ENCODE measurements at places on chromosomes 4 and X. TPM values are rescaled to one million over a fixed set of nuclear protein-coding genes. Genes with fewer than 3 reads are reported as not detected.

GRCh38 chr4:56320293-56320692, 67.0 kb downstream of the AASDH start:
- no peak for DNase-seq
- no peak overlapping the region for H3K4me3 ChIP-seq
- H3K27ac ChIP-seq = no peak overlapping the region
- H3K36me3 ChIP-seq = no peaks in the 10 kb centered on the region
- H3K27me3 ChIP-seq = peaks cover 5% of the 10 kb centered on the region
- no peaks in the 10 kb centered on the region for H3K4me1 ChIP-seq

TRAM1L1 gene
- not detected for total RNA-seq

- H3K27me3 ChIP-seq = no peaks in the 10 kb centered on the region
- no peak overlapping the region for H3K27ac ChIP-seq
- no peak for DNase-seq
Measured at GRCh38 chrX:136851526-136851925, 29.0 kb downstream of the RBMX start.

- peak overlapping the region; percentile 95 for H3K4me3 ChIP-seq
- H3K36me3 ChIP-seq = no peaks in the 10 kb centered on the region
- peaks cover 19% of the 10 kb centered on the region for H3K27me3 ChIP-seq
- H3K4me1 ChIP-seq = peaks cover 51% of the 10 kb centered on the region
- peak overlapping the region; percentile 24 for H3K27ac ChIP-seq
Measured at GRCh38 chr4:56653461-56654237, 27.4 kb downstream of the HOPX start.

DNA sequence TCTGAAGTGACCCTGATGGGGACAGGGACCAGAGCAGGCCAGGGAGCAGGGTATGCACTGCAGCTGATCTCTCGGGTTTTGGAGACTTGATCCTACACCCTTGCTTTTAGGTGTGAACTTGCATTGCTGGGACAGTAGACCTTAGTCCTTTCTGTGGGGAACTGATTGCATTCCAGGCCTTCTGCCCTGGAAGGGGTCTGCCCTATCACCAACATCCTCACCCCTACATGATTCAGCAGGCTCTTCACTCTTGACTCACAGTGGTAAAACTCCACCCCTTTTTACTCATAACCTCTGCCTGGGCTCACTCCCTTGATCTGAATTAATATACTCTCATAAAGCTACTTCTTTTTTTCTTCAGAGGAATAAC, 6.6 kb upstream of the DDX60L start:
- H3K27me3 ChIP-seq = peaks cover 4% of the 10 kb centered on the region
- H3K4me1 ChIP-seq = peaks cover 18% of the 10 kb centered on the region
- no peak overlapping the region for H3K27ac ChIP-seq
- no peak for DNase-seq

GRCh38 chrX:6015423-6015822, 213.2 kb downstream of the NLGN4X start:
- H3K4me3 ChIP-seq = no peak overlapping the region
- no peak overlapping the region for H3K27ac ChIP-seq
- no peaks in the 10 kb centered on the region for H3K4me1 ChIP-seq
- DNase-seq = no peak

GRCh38 chr4:14532436-14532835, 469.8 kb upstream of the CPEB2 start:
- H3K27ac ChIP-seq = no peak overlapping the region
- H3K4me1 ChIP-seq = no peaks in the 10 kb centered on the region
- no peaks in the 10 kb centered on the region for H3K27me3 ChIP-seq

GRCh38 chr4:142719854-142720541, 126.1 kb downstream of the INPP4B start:
- DNase-seq = no peak
- H3K27ac ChIP-seq = peak overlapping the region; percentile 62
- no peak overlapping the region for H3K4me3 ChIP-seq
- H3K27me3 ChIP-seq = no peaks in the 10 kb centered on the region

DNA sequence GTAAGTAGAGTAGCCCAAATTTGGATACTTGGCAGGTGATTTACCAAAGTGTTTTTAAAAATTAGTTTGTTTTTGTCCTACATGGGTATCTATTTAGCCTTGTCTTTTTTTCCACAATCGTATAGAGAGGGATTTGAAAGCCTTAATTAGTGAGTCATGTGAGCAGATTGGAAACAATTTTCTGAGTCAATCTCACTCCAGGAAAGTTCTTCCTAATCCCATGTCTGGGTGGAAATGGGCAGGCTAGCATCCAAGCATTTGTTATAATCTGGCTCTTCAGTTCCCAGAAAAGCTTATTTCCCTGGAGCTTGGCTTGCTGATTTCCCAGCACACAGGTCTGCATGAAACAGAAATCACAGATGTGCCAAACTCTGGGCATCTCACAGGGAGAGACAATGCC, 426.9 kb upstream of the BOD1L1 start:
- no peaks in the 10 kb centered on the region for H3K27me3 ChIP-seq
- H3K4me1 ChIP-seq = no peaks in the 10 kb centered on the region
- no peak overlapping the region for H3K4me3 ChIP-seq
- no peak for DNase-seq
- no peak overlapping the region for H3K27ac ChIP-seq
- no peaks in the 10 kb centered on the region for H3K36me3 ChIP-seq

MAB21L2 gene
- not detected for total RNA-seq

- H3K36me3 ChIP-seq = no peaks in the 10 kb centered on the region
- peaks cover 25% of the 10 kb centered on the region for H3K4me1 ChIP-seq
- peak; percentile 70 for DNase-seq
- peak within 1 kb of the TSS; percentile 95 for H3K27ac ChIP-seq
- peak within 1 kb of the TSS; percentile 95 for H3K4me3 ChIP-seq
Measured at GRCh38 chr4:145938618-145939440, at the start of gene ZNF827. TSS of gene ZNF827 (minus strand) at chr4:145938823. CDS start at chr4:145938407, 416 bp downstream.

- no peak for DNase-seq
- no peaks in the 10 kb centered on the region for H3K36me3 ChIP-seq
- no peaks in the 10 kb centered on the region for H3K4me1 ChIP-seq
- H3K27ac ChIP-seq = no peak overlapping the region
- no peak overlapping the region for H3K4me3 ChIP-seq
Measured at GRCh38 chrX:87140800-87141483, 376.7 kb upstream of the KLHL4 start.

VSIG4 gene
- total RNA-seq = 0.47 TPM

DNA sequence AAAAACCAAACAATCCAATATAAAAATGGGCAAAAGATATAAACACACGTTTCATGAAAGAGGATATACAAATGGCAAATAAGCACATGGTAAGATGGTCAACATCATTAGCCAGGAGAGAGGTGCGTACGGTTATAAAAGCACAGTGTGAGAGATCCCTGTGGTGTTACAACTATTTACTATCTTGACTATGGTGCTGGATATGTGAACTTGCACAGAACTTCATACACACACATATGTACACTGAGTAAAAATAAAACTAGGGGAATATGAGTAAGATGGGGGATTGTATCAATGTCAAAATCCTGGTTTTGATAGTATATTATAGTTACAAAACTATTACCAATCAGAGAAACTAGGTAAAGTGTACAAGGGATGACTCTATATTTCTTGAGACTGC, 8.4 kb downstream of the FBXO8 start:
- no peak overlapping the region for H3K27ac ChIP-seq
- DNase-seq = no peak
- no peak overlapping the region for H3K4me3 ChIP-seq

RHOXF1 gene
- 1.7 TPM for total RNA-seq

DNA sequence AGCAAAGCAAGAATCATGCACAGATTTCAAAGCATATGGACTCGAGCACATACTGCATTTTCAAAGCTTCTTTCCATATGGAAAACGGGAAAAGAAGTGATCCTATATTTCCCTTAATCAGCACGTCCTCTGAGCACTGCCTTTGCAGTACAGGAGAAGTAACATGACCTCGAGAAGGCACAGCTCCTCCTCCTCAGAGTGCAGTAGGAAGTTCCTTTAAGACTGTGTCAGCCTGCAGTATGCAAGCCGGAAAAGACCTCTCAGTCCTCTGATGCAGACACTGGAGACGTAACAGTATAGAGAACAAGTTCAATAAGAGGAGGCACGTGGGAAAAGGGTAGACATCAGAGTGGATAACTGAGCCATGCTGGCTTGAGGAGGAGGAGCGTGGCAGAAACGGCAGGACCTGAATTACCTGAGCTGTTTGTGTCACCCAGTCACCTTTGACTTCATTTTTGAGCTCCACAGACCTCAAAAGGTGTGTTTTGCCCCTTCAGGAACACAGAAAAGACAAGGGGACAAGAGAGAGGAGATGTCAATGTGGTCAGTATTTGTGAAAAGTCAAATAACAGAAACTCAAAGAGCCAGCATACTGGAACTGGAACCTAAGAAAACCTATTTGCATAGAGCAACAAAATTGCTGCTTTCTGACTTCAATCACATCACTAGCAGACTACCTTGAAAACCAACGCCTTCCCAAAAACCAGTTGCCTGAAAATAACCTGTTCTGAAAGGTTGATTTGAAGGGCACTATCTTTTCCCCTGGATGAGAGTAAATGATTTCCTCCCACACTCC, 20.8 kb downstream of the IRF2 start:
- peak overlapping the region; percentile 90 for H3K27ac ChIP-seq
- H3K36me3 ChIP-seq = no peaks in the 10 kb centered on the region
- peak overlapping the region; percentile 13 for H3K4me3 ChIP-seq
- peak; percentile 36 for DNase-seq
- H3K27me3 ChIP-seq = no peaks in the 10 kb centered on the region
- peaks cover 94% of the 10 kb centered on the region for H3K4me1 ChIP-seq

BTK gene
- total RNA-seq = 9.8 TPM

G6PD gene
- 59.4 TPM for total RNA-seq

SSX1 gene
- not detected for total RNA-seq

DNA sequence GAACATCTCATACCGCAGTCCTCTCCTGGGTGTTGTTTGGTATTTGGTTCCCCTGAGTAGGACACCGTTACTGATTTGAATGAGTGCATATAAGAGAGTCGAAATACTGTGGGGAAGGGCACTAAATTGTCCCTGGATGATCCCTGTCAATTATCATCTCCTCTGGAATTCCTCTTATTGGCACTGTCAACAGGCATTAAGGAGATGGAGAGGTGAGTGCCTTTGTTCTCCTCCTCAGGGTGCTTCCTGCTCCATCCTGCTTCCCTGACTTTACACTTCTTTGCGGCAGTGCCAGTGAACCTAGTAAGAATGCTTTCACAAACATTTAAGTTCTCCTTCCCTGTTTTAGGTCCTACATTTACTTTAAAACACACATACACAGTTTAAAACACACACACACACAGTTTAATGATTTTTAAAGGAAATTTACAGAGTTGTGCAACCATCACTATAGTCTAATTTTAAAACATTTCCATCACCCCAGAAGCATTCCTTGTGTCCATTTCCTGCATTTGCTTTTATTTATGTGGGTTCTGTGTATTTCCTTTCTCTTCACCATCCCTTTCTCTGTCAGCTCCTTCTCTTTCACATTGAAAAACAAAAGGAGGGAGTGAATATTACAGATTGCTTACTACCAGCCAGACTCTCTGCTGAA, 20.9 kb upstream of the ZRSR2 start:
- H3K4me1 ChIP-seq = peaks cover 13% of the 10 kb centered on the region
- H3K4me3 ChIP-seq = no peak overlapping the region
- H3K27me3 ChIP-seq = no peaks in the 10 kb centered on the region
- DNase-seq = no peak
- H3K27ac ChIP-seq = no peak overlapping the region

DNA sequence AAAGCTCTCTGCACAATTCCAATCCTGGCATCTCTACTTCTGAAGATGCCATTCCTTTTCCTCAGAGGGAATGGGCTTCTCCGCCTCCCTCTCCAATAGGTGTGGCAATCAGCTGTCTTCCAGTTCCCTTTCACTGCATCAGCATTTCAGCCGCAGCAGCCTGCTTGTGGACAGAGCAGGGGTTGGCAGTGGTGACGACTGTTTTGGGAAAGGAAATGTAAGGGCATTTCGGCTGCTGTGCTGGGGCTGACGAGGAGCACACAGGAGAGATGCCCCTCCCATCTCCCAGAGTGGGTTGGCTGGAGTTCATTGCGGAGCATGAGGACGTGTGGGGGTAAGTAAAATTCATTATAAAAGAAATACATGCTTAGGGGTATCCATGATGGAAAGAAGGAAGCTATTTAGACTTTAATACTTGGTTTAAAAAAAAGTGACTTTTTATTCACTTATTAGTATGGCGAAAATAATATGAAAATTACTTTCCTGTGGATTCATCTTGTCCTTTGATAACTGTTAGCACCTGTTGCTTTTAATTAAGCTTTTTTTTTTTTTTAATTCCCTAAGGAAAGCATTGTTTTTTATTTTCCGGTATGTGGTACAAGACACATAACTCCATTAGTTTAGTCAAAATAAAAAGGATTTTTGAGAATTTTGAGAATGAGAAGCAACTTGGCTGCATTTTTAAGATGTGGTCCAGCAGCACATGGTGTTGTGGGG, at the start of gene LIMCH1:
LIMCH1 (plus strand) TSS at position 141 of the 717 bp plus-strand sequence. CDS start 67,839 bp downstream, outside the sequence.
- peaks cover 2% of the 10 kb centered on the region for H3K27me3 ChIP-seq
- no peak within 1 kb of the TSS for H3K27ac ChIP-seq
- H3K4me1 ChIP-seq = no peaks in the 10 kb centered on the region
- H3K36me3 ChIP-seq = no peaks in the 10 kb centered on the region
- no peak within 1 kb of the TSS for H3K4me3 ChIP-seq

- no peaks in the 10 kb centered on the region for H3K4me1 ChIP-seq
- DNase-seq = no peak
- H3K27me3 ChIP-seq = no peaks in the 10 kb centered on the region
- H3K27ac ChIP-seq = no peak overlapping the region
- no peaks in the 10 kb centered on the region for H3K36me3 ChIP-seq
Measured at GRCh38 chrX:123083924-123084323, 100.2 kb upstream of the GRIA3 start.

GRCh38 chr4:83556816-83557215, 20.9 kb downstream of the GPAT3 start:
- no peaks in the 10 kb centered on the region for H3K4me1 ChIP-seq
- no peak for DNase-seq
- H3K36me3 ChIP-seq = no peaks in the 10 kb centered on the region
- H3K27me3 ChIP-seq = no peaks in the 10 kb centered on the region

- no peaks in the 10 kb centered on the region for H3K36me3 ChIP-seq
- H3K4me3 ChIP-seq = no peak overlapping the region
- H3K4me1 ChIP-seq = no peaks in the 10 kb centered on the region
- no peak overlapping the region for H3K27ac ChIP-seq
Measured at GRCh38 chr4:76430519-76431388, 4.3 kb upstream of the SHROOM3 start.

MSX1 gene
- total RNA-seq = not detected

ADH1C gene
- total RNA-seq = not detected

PRDM5 gene
- total RNA-seq = 3.5 TPM

GRCh38 chr4:38058151-38058550, 98.0 kb downstream of the PTTG2 start:
- H3K4me3 ChIP-seq = no peak overlapping the region
- H3K27me3 ChIP-seq = no peaks in the 10 kb centered on the region
- peaks cover 6% of the 10 kb centered on the region for H3K4me1 ChIP-seq
- no peak for DNase-seq

GRID2 gene
- not detected for total RNA-seq

- no peaks in the 10 kb centered on the region for H3K27me3 ChIP-seq
- no peak overlapping the region for H3K4me3 ChIP-seq
- no peak overlapping the region for H3K27ac ChIP-seq
- DNase-seq = no peak
- H3K4me1 ChIP-seq = no peaks in the 10 kb centered on the region
- peaks cover 4% of the 10 kb centered on the region for H3K36me3 ChIP-seq
Measured at GRCh38 chr4:120736312-120736711, 186.2 kb downstream of the PRDM5 start.

- no peak overlapping the region for H3K27ac ChIP-seq
- DNase-seq = no peak
- H3K27me3 ChIP-seq = peaks cover 27% of the 10 kb centered on the region
- H3K4me3 ChIP-seq = no peak overlapping the region
Measured at GRCh38 chr4:170087163-170087700, 2.5 kb downstream of the AADAT start.

GPAT3 gene
- 6.1 TPM for total RNA-seq

Measured in naive thymus-derived CD8-positive, alpha-beta T cell (primary cell).